ENCODE measurements at places on chromosomes 1 and 21.
A peak's percentile ranks its signal among the peaks of the same experiment; 100 is the strongest.

DNA sequence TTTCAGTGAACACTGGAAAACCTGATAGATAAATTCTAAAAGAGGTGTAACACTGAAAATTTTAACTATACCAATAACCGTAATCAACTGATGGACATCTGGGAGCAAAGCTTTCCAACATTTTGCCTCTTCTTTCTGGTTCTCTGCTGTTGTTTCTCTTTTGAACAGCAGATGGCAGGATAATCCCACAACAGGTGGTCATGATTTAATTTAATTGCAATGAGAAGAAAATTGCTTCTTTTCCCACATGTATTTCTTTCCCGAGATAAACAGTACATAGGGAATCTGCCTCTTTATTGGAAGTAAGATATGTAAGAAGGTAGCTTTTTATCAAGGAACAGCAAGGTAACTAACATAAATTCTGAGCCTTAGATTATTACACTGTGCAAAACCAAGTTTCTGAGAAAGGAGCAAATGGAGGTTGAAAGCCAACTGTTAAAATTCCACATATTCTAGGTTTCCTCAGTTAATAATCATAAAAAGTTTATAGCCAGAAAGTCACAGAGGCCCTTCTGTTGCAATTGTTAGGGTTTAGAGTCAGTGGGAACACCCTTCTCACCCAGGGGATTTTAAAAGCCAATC is 72.9 kb downstream of the RPS6KA1 start:
- DNase-seq = peak; percentile 53

DNA sequence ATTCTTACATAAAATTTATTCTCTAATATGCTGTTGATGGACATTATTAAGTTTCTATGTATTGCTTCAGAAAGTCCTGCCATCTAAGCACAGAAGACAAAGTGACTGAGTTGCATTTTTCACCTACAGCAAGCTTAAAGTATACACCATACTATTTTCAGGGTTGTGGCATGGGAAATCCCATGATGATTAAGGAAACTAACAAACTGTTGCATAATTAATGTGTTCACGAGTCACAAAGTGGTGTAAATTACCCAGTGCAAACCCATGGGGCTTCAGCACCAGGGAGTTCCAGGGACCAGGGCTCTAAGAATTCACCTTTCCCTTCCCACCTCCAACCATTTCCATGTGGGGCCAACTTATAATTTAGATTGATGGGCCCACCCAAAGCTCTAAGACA is 81.9 kb upstream of the NR5A2 start:
- no peak for DNase-seq

DNA sequence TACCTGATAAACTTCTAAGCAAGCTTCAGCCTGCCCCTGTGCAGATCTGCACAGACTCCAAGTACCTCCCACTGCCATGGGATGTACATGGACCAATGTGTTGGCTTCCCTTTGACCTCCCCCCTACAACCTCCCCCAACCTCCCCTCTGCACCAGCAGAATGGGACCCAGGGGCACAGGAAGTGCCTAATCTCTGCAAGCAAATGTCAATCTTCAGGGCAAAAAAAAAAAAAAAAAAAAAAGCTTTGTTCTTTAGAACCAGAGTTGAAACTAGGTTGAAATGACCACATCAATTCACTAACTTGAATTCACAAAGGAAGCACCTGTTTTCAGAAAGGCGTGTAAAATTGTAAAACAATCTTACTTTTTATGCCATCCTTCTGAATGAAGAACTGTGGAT is 53.9 kb upstream of the TIAM1 start:
- peak; percentile 34 for DNase-seq

DNA sequence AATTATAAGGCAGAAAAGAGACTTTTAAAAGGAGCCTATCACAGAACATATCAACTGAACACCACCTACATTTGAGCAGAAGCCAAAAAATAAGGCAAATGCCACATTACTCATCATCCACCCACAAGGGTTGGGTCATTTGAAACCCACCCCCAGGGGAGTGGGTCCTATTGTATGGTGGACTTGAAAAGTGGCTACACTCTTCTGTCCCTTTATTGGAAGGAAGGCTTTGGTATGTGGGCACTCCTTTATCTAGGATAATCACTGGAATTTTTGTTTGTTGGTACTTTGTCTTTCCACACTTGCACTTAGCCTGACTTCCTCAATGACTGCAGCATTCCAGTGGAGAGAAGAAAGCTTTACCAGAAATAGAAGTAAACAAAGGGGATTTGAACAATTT is 157.2 kb upstream of the COL11A1 start:
- DNase-seq = no peak

DNA sequence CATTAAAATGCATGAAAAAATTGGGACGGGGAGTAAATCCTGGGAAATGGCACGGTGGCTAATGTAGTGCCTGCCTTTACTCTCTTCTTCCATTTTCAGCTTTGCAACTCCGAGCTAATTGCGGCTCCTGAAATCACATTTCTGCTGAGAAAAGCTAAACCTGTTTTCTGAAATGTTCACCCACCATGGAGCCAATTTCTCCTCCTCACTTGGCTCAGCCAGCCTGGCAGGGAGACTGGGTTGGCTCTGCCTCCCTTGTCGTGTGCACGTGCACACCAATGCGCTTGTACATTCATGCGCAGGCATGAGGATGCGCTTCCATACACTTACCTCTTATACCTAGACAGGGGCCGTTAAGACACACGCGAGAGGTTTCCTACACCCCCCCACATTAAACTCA is 165.4 kb downstream of the PLXNA2 start:
- no peak for DNase-seq

GRCh38 chr1:229456016-229456415 is 22.1 kb upstream of the ACTA1 start:
- DNase-seq = no peak

DNA sequence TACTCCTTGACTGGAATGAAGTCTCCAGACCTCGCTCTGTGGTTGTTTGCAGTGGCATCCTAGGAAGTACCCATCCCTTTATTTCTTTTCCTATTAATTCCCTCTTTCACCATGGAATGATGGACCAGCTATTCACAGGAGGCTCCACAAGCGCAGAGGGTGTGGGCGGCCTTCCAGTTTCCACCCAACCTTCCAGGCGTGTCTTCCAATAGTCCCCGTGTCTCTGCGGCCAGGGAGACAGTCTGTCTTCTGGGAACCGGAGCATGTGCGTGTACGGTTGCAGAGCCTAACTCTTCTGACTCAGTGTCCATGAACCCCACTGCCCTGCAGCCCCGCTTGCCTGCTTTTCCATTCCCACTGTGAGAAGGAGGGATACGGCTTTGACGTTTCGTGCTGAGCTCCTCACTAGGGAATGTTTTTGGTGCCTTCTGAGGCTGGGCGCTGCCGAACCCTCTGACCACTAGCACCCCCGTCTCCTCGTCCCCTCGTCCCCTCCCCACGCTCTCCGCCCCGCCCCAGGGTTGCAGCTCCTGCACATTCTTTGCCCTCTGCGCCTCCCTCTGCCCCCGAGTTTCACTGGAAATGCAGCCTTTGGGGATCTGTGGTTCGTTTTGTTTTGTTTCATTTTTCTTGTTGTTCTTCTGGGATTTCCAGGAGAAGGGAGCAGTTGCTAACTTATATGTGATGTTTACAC is 26.3 kb upstream of the FAM3B start:
- DNase-seq = no peak

DNA sequence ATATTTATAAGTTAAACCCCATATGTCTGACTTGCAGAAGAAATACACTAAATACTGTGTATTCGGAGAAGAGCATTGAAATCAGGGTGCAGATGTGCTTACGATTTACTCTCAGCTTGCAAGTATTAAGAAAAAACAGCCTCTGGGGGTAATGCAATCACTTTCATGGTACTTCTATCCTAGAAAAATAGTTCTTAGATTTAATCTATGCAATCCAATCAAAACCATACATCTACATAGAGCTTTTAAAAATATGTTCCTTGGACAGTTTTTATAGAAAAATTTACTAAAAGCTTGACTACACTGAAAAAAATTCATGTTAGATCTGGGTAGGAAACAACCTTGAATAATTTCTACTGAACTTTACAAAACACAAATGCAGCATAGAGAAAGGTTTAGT is 890.3 kb upstream of the ADGRL2 start:
- no peak for DNase-seq

- no peak for DNase-seq
These were observed 375.4 kb downstream of the COL11A1 start for GRCh38 chr1:102732927-102733326.

DNA sequence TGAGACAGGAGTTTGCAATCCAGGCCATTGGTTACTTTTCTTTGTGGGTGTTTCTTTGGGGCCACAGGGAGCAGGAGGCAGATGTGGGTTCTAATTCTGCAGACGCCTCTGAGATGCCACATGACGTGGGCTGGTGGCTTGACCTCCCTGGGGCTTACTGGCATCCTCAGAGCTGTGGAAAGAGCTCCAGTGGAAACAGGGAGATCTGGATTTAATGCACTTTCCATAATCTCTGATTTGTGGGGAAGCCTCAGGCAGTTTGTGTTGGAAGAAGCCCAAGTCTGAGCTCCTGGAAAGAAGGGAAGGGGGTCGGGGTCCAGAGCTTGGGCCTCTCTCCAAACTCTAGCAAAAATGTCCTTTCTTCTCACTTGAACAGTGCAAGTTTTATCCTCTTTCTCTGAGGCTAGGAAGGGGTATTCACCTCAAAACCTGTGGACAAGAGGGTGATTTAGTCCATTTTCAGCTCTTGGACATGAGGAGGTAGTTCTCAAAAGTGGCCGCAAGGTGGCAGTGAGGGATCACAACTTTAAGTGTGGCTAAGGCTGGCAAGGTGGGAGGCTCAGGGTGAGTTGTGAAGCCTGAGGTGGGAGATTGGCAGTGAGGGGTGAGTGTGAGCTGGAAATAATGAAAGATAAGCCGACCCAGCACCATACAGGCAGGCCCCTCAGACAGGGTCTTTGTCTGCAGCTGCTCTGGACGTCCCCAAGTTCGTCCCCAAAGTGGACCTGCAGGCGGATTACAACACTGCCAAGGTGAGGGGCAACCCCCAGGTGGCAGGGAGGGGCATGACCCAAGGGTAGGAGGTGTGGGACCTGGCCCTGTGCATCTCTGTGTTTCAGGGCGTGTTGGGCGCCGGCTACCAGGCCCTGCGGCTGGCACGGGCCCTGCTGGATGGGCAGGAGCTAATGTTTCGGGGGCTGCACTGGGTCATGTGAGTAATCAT is 9.2 kb downstream of the IKBKE start:
- peak; percentile 89 for DNase-seq

DNA sequence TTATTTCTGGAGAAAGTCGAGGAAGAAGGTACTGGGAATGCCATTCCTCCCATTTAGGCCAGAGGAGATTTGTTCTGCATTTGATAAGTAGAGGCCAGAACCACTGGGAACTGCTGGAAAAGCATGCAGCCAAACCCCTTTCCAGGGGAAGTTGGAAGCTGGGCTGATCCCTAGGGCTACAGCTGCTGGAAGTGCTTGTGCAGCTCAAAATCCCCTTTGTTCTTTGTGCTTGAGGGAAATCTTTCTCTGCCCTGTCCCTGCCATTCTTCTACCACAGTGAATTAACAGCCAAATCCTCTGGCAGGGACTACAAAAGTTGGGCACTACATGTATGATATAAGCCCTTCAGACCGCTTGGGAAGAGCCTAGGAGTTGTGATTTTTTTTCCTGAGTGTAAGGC is 734.1 kb downstream of the LRRIQ3 start:
- no peak for DNase-seq

DNA sequence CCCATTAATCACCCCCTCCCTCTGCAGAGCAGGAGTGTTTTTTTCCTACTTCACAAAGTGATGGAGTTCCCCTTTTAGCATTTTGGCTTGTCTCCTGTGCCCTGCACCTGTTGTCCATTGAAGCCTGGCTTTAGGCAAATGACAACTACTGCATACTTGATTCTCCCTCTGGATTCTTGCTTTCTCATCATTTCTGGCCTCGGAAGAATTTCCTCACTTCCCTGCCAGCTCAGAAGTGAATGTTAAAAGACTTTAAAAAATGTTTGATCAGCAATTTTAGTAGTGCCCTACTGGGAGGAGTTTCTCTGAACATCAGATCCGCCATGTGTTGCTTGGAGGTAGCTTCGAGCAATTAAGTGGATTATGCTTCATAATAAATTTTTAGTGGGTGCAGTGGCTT is 28.1 kb downstream of the RCOR3 start:
- DNase-seq = no peak

All from HEK293T (cell line).